ENCODE measurements at places on chromosomes 13 and 19.

- no peaks in the 10 kb centered on the region for H3K36me3 ChIP-seq
- no peak overlapping the region for H3K27ac ChIP-seq
- DNase-seq, result no peak
- H3K27me3 ChIP-seq, result no peaks in the 10 kb centered on the region
- no peaks in the 10 kb centered on the region for H3K4me1 ChIP-seq
- no peak overlapping the region for H3K4me3 ChIP-seq
These were observed 15.7 kb downstream of the AP2A1 start for GRCh38 chr19:49782515-49782914.

DNA sequence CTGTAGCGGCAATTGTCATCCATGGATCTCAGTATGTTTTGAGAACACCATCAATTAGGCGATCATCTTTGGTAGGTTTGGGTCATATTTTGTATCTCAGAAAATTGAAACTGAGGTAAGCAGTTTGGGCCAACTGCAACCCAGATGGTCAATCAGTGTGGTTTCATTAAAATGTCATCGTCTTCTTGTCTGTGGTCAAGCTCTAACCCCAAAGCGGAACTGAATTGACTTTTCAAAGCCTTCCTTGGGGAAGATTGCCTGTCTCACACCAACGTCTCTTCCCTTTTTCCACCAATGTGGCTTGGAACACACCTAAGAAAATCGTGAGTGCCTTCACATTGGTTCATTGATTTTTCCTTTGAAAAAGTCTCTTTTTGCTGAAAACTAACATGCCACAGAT, 56.3 kb upstream of the UBAC2 start:
- H3K27me3 ChIP-seq, result no peaks in the 10 kb centered on the region
- H3K27ac ChIP-seq, result no peak overlapping the region
- no peak overlapping the region for H3K4me3 ChIP-seq
- no peak for DNase-seq

DNA sequence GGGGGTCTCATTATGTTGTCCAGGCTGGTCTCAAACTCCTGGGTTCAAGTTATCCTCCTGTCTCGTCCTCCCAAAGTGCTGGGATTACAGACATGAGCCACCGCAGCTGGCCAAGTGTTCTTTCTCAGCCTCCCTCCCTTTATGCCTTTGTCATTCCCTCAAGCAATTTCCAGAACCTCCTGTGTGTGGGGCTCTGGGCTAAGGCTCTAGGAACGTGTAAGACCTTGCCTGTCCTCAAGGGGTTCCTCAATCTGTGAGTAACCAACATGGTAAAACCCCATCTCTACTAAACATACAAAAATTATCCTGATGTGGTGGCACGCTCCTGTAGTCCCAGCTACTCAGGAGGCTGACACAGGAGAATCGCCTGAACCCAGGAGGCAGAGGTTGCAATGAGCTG, 15.5 kb upstream of the SPACA4 start:
- no peaks in the 10 kb centered on the region for H3K4me1 ChIP-seq
- no peak for DNase-seq
- H3K27me3 ChIP-seq, result no peaks in the 10 kb centered on the region
- H3K36me3 ChIP-seq, result no peaks in the 10 kb centered on the region

- no peak overlapping the region for H3K27ac ChIP-seq
- H3K4me3 ChIP-seq, result no peak overlapping the region
- no peaks in the 10 kb centered on the region for H3K4me1 ChIP-seq
- H3K27me3 ChIP-seq, result no peaks in the 10 kb centered on the region
- no peaks in the 10 kb centered on the region for H3K36me3 ChIP-seq
These were observed 188.0 kb upstream of the IRS2 start for GRCh38 chr13:109974354-109974753.

DNA sequence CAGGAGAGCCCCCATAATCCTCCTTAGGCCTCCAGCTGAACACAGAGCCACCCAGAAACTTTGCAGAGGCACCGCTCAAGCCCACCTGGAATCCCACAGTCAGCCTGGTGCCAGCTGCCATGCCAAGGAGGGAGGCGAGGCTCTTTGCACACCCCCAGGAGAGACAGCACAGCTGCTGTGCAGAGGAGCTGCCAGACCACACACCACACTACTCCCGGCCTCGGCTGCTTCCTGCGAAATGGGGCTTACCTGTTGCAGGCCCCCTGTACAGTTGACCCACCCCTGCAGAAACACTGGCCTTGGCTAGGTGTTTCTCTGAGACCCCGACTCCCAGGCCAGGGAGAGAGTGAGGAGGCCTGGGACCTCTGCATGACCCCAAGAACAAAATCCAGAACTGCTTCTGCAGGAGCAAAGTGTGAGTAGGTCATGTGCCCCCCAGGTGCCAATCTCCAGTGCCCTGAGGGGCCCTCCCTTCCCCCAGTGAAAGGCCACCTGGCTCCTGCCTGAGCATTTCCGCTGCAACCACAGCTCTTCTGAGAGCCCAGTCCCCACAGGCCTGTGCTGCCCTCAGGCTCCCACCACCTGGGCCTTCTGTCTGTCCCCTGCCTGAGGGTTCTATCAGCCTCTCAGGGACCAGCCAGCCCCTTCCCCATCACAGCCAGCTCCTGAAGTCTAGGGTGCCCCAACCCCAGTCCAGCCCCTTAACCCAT, 580.4 kb downstream of the UQCRFS1 start:
- H3K27ac ChIP-seq, result no peak overlapping the region
- DNase-seq, result no peak

DNA sequence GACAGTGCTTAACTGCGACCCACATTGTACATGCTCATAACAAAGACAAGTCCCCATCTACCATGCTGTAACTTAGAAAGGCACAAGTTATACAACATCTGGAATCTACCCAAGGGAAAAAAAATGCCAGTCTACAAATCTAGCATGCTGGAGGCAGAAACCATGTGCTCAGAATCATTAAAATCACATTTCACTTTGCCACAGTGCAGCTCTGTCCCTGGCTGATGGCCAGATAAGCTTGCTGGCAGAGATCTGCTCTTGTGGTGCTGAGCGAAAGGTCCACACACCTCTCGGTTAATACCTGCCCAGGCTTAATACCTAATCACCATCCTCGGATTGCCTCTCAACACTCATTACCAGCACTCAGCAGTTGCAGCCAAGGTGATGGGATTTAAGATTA, 74.1 kb upstream of the UQCRFS1 start:
- no peak overlapping the region for H3K4me3 ChIP-seq
- no peak for DNase-seq
- H3K36me3 ChIP-seq, result no peaks in the 10 kb centered on the region
- peaks cover 16% of the 10 kb centered on the region for H3K27me3 ChIP-seq
- no peak overlapping the region for H3K27ac ChIP-seq

DNA sequence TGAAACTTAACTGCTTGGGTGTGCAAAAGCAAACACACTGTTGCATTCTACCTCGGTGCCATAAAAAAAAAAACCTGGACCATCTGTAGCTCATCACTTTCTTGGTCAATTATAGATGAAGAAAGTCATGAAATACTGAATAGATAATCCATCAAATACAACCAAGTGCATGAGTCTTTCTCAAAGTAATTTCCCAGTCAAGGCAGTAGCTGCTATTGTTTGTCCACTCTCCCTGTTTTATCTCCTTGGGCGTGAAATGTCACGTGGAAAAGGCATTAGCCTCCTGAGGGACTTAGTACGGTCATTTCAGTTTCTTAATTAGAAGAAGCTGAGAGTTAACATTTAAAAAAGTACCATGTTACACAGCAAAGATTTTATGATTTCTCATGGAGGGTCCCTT, 1697.9 kb downstream of the PCDH9 start:
- H3K4me3 ChIP-seq, result no peak overlapping the region
- no peaks in the 10 kb centered on the region for H3K36me3 ChIP-seq
- no peaks in the 10 kb centered on the region for H3K27me3 ChIP-seq
- DNase-seq, result no peak
- no peaks in the 10 kb centered on the region for H3K4me1 ChIP-seq

DNA sequence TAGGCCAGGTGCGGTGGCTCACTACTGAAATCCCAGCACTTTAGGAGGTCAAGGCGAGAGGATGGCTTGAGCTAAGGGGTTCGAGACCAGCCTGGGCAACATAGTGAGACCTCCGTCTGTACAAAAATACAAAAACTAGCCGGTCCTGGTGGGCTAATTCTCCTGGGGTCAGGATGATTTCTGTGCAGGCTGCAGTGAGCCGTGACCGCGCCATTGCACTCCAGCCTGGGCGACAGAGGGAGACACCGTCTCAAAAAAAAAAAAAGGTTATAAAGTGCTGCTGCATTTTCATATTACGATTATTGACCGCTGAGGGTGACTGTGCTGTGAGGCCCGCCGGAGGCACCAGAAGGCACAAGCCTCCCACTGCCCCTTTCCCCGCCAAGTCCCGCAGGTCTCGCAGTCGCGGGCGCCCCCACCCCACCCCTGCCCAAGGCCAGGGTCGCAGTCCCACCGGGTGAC, 477 bp upstream of the PLEKHF1 start:
- DNase-seq, result no peak
- peaks cover 60% of the 10 kb centered on the region for H3K4me1 ChIP-seq
- peak overlapping the region; percentile 83 for H3K27ac ChIP-seq
- no peaks in the 10 kb centered on the region for H3K36me3 ChIP-seq
- H3K27me3 ChIP-seq, result no peaks in the 10 kb centered on the region

GRCh38 chr19:903266-903797, 9.7 kb downstream of the R3HDM4 start:
- H3K36me3 ChIP-seq, result no peaks in the 10 kb centered on the region
- no peak overlapping the region for H3K4me3 ChIP-seq
- H3K27ac ChIP-seq, result no peak overlapping the region
- H3K4me1 ChIP-seq, result no peaks in the 10 kb centered on the region
- no peak for DNase-seq

DNA sequence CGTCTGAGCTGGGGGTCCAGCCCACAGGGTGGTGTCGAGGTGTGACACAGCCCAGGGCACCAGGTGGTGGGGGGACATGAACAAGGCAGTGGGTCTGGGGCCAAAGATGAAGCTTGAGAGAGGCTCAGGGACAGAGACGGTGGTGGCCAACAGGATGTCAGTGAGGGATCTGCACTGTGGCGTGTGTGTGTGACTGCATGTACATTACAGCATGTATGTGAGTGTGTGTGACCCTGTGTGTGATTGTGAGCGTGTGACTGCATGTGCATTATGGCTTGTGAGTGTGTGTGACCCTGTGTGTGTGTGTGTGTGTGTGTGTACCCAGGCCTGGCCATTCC, 1.6 kb downstream of the ADAMTS10 start:
- peak overlapping the region; percentile 79 for H3K27ac ChIP-seq
- peak overlapping the region; percentile 76 for H3K4me3 ChIP-seq
- no peaks in the 10 kb centered on the region for H3K27me3 ChIP-seq
- no peak for DNase-seq
- H3K4me1 ChIP-seq, result peaks cover 12% of the 10 kb centered on the region

DNA sequence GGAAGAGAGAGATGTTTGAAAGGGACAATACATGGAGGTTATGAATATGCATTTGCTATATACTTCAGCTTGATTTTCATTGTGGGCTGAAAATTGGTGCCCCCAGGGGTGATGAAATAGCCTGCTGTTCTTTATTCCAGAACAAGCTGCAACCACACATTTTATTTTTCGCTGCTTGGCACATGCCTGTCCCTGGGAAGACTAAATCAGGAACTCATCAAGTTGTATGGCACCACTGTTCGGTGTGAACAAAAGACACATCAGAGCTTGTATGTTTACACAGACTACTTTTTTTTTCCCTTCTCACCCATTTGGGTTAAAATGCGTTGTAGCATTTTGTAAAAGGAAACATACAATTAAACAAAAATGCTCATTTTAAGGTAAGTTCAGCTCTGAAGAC, 230.7 kb downstream of the NALCN start:
- H3K4me1 ChIP-seq, result no peaks in the 10 kb centered on the region
- H3K27me3 ChIP-seq, result no peaks in the 10 kb centered on the region
- H3K36me3 ChIP-seq, result no peaks in the 10 kb centered on the region
- no peak overlapping the region for H3K27ac ChIP-seq
- no peak overlapping the region for H3K4me3 ChIP-seq
- DNase-seq, result no peak

- no peaks in the 10 kb centered on the region for H3K27me3 ChIP-seq
- DNase-seq, result no peak
- no peak overlapping the region for H3K27ac ChIP-seq
- H3K36me3 ChIP-seq, result no peaks in the 10 kb centered on the region
- no peak overlapping the region for H3K4me3 ChIP-seq
- H3K4me1 ChIP-seq, result no peaks in the 10 kb centered on the region
These were observed 66.7 kb downstream of the FOXO1 start for GRCh38 chr13:40599747-40600146.

GRCh38 chr19:40367577-40368434, 19.3 kb downstream of the PLD3 start:
- H3K4me1 ChIP-seq, result peaks cover 3% of the 10 kb centered on the region
- no peak overlapping the region for H3K4me3 ChIP-seq
- DNase-seq, result no peak
- H3K27ac ChIP-seq, result no peak overlapping the region

DNA sequence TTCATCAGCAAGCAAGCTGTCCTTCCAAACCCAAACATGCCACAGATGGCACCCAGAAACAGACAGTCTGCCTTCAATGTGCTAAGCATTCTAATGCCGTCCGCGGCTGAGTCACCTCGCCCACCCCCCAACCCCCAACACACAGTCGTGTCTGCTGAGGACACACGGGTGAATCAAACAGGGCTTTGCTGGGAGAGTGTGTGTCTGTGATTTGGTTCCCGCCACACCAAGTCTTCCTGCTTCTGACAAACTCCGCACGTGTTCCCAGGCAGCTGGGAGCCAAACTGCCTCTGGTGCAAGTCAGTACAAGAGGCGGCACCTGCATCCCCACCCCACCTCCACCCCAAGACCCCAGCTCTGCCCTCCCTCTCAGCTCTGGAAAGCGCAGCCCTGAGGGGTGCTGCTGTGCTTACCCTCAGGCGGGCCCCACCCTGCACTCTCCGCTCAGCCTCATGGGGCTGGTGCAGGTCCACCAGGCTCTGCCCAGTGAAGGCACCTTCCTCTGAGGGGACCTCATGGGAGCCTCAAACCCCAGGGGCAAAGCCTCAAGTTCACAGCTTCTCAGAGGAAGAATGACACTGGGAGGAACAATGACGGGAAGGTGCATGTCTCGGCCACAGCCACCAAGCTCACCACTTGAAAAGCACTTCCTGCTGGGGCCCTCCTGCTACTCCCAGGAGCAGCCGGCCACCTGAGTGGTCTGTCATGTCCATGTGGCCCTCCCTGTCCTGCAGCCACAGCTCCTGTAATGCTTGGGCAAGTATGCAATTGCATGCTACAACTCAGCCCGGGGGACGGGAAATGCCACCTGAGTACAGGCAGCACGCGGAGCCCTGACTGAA, 15.0 kb upstream of the SLC35E1 start:
- DNase-seq, result no peak
- H3K36me3 ChIP-seq, result no peaks in the 10 kb centered on the region
- peaks cover 60% of the 10 kb centered on the region for H3K4me1 ChIP-seq
- H3K27ac ChIP-seq, result no peak overlapping the region

GRCh38 chr19:51156710-51157109, 14.6 kb downstream of the SIGLEC7 start:
- H3K4me3 ChIP-seq, result no peak overlapping the region
- DNase-seq, result no peak
- no peak overlapping the region for H3K27ac ChIP-seq
- no peaks in the 10 kb centered on the region for H3K27me3 ChIP-seq

- H3K4me1 ChIP-seq, result peaks cover 10% of the 10 kb centered on the region
- peaks cover 4% of the 10 kb centered on the region for H3K36me3 ChIP-seq
- no peak overlapping the region for H3K4me3 ChIP-seq
- DNase-seq, result no peak
These were observed 1.9 kb downstream of the GTPBP3 start for GRCh38 chr19:17339088-17339741.

GRCh38 chr13:103147961-103148360, 81.7 kb upstream of the SLC10A2 start:
- no peak overlapping the region for H3K27ac ChIP-seq
- no peaks in the 10 kb centered on the region for H3K36me3 ChIP-seq
- no peaks in the 10 kb centered on the region for H3K27me3 ChIP-seq
- no peak overlapping the region for H3K4me3 ChIP-seq
- no peak for DNase-seq
- no peaks in the 10 kb centered on the region for H3K4me1 ChIP-seq
